ENCODE measurements at places on chromosomes 5 and 9.

GRCh38 chr5:68515514-68515913 is 300.0 kb downstream of the PIK3R1 start:
- DNase-seq: no peak

DNA sequence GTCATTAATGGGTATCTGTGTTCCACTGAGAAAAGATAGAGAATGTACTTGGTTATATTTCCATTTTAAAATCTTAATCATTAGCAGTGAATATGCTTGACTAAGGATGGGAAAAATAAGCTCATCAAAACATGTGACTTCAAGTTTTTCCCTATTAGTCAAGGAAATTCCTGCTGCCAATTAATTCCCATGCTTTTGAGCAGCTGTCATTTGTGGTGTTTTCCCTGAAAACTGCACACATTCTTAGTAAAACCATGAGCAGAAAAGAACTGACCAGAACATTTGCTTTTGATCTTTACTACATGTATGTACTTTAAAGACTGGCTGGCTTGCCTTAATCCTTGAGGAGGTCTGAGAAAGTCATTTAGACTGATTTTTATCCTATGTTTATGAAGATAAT is 75.2 kb downstream of the AOPEP start:
- no peak for DNase-seq

DNA sequence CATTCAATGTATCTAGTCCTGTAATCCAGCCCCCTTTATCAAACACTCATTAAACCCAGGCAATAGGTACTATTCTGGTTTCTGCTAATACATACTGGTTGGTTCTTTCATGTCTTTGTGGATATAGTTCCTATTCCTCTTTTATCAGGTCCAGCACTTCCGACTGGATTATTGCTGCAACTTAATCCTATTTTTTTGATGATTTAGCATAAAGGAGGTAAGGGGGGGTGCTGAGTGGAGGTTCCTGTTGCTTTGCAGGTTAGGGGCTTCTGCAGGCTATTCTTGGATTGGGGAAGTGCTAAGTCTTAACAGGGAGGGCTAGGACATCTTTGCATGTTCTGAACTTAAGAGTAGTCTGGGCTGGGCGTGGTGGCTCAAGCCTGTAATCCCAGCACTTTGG is 377.7 kb downstream of the FGF10 start:
- no peak for DNase-seq

GRCh38 chr9:19028835-19029451 is 4.1 kb downstream of the SAXO1 start:
- DNase-seq: peak; percentile 61

GRCh38 chr5:21397693-21398092 is 1409.7 kb upstream of the CDH18 start:
- DNase-seq: no peak

- DNase-seq: no peak
Observed at GRCh38 chr5:4883360-4883759, 256.8 kb upstream of the ADAMTS16 start.

DNA sequence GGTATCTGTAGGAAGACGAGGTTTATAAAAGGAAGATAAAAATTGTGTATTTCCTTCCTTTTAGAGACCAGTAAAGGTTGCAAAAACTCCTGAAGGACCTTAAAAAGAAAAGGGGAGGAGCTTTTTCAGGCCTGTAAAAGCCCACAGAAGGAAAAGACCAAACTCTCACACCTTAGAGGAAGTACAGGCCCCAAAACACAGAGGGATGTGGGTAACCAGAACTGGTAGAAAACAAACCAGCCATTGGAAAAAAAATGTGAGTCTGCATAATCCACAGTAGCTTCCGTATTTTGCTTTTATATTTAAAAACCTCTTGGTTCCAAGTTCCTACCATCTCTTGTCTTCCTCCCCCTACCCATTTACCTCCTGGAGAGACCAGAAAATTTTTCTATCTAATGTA is 8.5 kb downstream of the GIN1 start:
- DNase-seq: peak; percentile 32

GRCh38 chr5:55535199-55535905 is 588 bp upstream of the PLPP1 start:
- no peak for DNase-seq

GRCh38 chr5:75239681-75240080 is 3.0 kb upstream of the ANKRD31 start:
- no peak for DNase-seq

DNA sequence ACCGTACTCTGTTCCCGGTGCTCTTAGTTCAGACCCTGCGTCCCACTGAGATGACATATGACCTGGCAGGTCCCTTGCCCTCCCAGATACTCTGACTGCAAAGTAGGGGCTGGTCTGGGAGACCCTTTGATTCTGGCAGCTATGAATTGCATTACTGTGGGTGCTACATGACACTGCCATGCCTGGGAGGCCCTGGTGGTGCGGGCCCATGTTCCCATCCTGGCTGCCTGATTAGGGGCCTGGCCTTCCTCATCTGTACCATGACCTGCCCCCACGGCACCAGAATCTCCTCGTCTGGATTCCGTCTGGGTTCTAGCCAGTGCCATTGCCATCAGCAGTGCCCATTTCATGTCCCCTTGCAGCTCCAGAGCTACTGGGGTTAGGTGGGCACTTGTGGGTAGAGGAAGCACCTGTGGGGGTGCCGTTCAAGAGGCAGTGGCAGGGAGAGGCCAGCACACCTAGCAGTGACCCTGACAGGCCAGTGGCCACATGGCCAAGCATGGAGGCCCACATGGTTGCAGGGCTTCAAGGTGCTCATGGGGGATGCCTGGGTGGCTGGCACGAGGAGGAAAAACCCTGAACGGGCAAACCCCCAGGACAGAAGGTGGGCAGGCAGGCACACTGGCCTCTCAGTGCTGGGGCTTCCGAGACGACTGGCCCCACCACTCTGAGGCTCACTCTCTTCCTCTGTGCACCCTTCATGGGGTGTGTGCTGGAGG is 69.7 kb downstream of the PHF2 start:
- DNase-seq: no peak

GRCh38 chr5:88193896-88194295 is 74.7 kb downstream of the TMEM161B start:
- DNase-seq: no peak

GRCh38 chr5:169126481-169127021 is 174.4 kb downstream of the SLIT3 start:
- DNase-seq: no peak

- peak; percentile 96 for DNase-seq
Observed at GRCh38 chr5:90474235-90475107, at the start of the genes MBLAC2 and POLR3G. MBLAC2 (minus strand) TSS chr5:90474771; CDS start chr5:90474292, 479 bp downstream. POLR3G (plus strand) TSS chr5:90474864; CDS start chr5:90485568, 10,704 bp downstream.

DNA sequence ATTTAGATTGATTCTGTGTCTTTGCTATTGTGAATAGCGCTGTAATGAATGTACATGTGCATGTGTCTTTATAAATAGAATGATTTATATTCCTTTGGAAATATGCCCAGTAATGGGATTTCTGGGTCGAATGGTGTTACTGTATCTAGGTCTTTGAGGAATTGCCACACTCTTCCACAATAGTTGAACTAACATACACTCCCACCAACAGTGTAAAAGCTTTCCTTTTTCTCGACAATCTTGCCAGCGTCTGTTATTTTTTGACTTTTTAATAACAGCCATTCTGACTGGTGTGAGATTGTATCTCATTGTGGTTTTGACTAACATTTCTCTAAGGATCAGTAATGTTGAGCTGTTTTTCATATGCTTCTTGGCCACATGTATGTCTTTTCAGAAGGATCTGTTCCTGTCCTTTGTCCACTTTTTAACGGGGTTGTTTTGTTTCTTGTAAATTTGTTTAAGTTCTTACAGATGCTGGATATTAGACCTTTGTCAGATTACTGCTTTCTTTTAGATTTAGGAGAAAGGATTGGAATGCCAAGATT is 125.0 kb upstream of the NR5A1 start:
- no peak for DNase-seq

GRCh38 chr5:119537704-119538103 is 85.4 kb downstream of the HSD17B4 start:
- DNase-seq: peak; percentile 67

- DNase-seq: no peak
Observed at GRCh38 chr5:54146390-54146789, 164.0 kb downstream of the ARL15 start.

- no peak for DNase-seq
Observed at GRCh38 chr9:4549751-4550295, 59.6 kb downstream of the SLC1A1 start.

GRCh38 chr5:12623408-12623807 is 719.2 kb upstream of the CTNND2 start:
- no peak for DNase-seq

- DNase-seq: no peak
Observed at GRCh38 chr5:122924719-122925395, 79.4 kb downstream of the SNX24 start.

- no peak for DNase-seq
Observed at GRCh38 chr5:66415208-66415607, 181.0 kb upstream of the MAST4 start.

DNA sequence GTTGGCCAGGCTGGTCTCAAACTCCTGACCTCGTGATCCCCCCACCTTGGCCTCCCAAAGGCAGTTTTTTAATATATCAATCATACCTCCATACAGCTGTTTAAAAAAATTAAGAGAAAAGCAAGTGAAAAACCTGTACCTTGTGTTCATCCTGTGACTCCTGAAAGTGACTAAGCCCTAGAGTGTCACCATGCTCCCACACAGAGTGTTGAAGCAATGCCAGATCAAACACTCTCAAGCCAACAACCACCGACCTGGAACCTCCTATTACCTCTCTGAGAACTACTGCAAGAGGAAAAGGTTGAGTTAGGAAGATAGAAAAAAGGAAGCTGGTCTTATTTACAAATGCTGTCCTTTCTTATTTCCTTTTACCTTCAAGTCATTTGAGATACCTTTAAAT is 123.5 kb downstream of the RASEF start:
- DNase-seq: no peak

Measured in activated CD4-positive, alpha-beta T cell treated with anti-CD3 and anti-CD28 coated beads, Interleukin-10, Interleukin-2, amounts not matched to agents 100 ng/mL and 50 ng/mL, durations not matched to agents 16 hours and 8 hours (primary cell).